ENCODE measurements at places on chromosomes 6 and 20.

GRCh38 chr6:111427341-111428116 is 55.5 kb downstream of the REV3L start:
- no peak for DNase-seq

DNA sequence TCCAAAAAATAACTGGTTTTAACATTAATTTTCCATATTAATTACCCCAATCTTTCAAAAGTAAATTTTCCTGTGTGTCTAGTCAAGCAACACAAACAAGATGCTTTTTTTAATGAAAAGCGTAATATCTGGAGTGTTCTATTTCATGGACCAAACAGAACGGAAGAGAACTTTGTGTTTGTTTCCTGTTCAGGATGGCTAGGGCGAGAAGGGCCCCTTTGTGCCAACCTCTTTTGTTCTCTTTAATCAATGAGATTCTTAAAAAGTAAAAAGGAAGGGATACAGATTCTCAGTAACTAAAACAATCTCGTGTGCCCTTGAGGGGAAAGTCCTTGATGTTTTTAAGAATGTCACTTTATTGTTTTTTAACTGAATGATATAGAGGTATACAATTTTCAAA is 55.7 kb downstream of the GNAS start:
- DNase-seq, result no peak

DNA sequence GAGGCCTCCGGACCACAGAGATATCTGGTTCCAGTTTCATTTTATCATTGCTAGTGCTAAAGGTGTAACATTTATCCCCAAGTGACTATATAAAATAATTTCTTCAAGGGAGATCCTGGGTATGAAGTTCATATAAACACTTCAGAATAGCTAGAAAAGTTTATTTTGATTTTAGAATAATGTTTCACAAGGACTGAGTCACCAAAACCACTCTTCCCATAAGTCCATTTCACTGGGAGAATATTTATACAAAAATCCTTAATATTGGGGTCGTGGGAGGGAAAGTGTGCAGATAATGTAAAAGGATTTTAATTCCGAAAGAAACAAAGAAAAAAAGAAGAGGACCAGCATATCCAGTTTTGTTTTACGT is 128.1 kb downstream of the ISM1 start:
- no peak for DNase-seq

DNA sequence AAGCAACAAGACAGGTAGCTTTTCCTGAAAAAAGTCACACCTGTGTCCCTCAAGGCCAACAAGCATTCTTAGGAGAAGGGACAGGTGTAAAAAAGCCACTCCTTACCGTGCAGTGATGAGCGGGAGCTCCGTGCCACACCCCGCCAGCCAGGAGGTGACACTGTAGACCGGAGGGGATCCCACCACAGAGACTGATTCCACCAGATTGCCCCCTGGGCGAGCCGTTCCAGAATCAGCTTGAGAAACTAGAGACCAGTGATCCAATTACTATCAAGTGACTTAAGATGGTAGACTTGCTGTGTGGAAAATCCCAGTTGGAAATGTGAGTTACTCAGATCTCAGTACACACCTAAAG is 37.4 kb downstream of the PKHD1 start:
- no peak for DNase-seq

- DNase-seq, result no peak
Measured at GRCh38 chr6:38175786-38176185, 356.3 kb downstream of the ZFAND3 start.

DNA sequence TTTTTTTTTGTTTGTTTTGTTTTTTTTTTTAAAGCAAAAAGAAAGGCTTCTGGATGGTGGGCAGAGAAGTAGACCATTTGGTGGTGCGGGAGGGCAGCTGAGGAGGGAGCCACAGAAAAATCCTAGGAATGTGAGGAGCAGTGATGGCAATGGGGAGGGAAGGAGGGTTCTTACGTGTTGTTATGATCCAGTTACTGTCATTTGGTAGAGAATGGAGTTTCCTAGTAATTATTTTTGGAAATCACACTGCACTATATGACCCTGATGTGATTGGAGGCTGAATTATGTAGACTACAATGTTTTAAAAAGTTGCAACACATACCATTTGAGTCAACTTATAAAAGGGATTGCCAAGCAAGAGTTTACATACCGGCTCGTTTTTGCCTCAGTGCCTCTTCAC is 22.1 kb downstream of the ADGRF5 start:
- DNase-seq, result no peak

GRCh38 chr6:18183766-18184165 is 28.5 kb downstream of the KDM1B start:
- no peak for DNase-seq

- no peak for DNase-seq
Measured at GRCh38 chr6:42313941-42314570, 96.4 kb upstream of the MRPS10 start.

DNA sequence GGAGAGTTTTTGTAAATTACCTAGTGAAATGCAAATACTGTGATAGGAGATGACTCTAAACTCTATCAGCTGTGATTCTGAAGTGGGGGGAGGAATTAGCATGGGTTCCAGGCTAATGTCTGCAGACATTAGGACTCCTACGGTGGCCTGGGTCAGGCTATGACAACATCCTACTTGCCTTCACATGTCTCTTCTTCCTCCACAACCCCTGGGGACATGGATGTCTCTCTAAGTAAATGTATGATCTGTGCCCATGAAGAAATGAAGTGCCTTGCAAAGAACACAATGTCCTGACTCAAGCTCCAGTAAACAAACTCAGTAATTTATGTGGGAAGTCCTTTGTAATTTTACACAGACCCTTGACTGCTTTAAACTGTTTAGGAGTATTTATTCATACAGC is 165.8 kb upstream of the EEF1E1 start:
- DNase-seq, result no peak

DNA sequence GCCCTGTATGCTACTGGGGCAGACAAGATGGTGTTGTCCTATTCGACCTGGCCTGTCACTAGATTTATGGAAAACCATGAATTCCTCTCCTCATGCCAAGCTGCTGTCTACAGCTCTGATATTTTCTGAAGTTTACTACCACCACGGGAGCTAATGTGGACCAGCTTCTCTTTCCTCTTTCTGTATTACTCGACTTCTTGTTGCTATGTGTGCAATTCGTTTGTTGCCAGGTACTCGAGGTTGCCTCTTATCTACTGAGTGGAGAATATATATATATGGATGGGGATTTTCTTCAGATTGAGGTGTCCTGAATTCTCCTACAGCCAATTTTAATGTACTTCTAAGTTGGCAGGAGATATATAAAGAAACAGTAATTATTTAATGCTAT is 34.7 kb downstream of the MAN1A1 start:
- DNase-seq, result no peak

Data from activated T-cell treated with anti-CD3 and anti-CD28 coated beads, Interleukin-2, amount 50 U/mL, for 1 hour (primary cell).